Fibroblast of lung (primary cell): ENCODE measurements at places on chromosomes 2 and 18. TPM values are rescaled to one million over a fixed set of nuclear protein-coding genes. Genes with fewer than 3 reads are reported as not detected.

DNA sequence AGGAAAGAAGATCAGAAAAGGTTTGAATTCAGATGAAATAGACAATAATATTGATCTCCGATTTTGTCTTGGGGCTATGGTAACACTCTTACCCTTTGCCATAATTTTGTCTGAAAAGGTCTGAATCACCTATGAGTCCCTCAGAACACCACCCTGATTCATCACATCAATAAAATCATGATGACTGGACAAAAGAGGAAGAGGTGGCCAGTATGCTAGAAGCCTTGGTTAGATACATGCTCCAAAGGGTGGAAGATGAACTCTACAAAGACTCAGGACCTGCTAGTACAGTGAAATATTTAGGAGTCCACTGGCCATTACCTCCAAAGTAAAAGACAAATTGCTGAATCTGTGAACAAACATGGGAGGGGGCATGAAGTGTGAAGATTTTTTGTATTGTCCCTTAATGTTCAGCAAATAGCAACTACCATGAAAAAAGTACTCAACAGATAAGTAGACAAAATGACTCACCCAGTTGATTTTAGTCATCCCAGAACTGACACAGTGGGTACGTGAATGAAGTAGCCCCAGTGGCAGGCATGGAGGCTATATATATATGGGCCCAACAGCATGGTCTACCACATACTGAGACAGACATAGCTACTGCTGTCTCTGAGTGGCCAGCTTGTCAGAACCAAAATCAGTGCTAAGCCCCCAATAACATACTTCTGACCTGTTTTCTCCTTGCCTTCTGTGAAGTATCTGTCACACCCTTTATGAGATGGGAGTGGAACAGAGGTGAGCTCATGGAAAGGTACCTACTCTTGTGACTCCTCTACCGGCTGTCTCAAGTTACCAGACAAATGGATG is 36.5 kb upstream of the GLS start:
- DNase-seq, result no peak
- H3K4me3 ChIP-seq, result no peak overlapping the region
- H3K36me3 ChIP-seq, result no peaks in the 10 kb centered on the region
- H3K27me3 ChIP-seq, result no peaks in the 10 kb centered on the region
- peaks cover 5% of the 10 kb centered on the region for H3K4me1 ChIP-seq

GRCh38 chr18:25360301-25360899 is 8.4 kb upstream of the ZNF521 start:
- no peaks in the 10 kb centered on the region for H3K4me1 ChIP-seq
- peak; percentile 21 for DNase-seq
- no peak overlapping the region for H3K27ac ChIP-seq
- no peak overlapping the region for H3K4me3 ChIP-seq
- H3K27me3 ChIP-seq, result no peaks in the 10 kb centered on the region

DNA sequence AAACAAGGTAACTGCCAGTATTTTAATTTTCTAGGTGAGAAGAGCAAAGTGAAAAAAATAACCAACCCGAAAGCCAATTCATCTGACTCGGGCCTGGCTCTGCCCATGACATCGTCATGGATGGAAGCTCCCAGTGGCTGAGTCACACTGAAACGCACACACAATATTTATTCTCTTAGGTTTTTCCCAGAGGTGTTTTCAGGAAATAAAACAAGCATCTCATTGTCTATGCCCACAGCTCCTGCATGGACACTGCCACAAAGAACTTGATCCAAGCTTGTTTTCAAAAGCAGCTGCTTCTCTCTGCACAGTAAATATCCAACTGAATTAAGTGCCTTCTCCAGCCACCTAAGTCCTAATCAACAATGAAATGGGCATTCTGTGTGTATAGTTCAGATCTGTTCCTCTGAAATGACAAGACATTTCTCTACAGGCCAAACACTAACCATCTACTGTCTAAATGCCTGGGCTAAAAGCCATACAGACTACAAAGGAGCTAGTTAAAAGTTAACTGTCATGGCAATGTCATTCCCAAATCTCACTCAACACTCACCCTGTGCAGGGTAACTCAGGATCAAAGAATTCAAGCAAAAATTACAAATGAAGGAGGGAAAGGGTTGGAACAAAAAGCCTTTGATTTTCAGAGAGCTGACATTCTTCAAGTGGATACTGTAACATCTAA is 62.9 kb downstream of the RPL31 start:
- no peaks in the 10 kb centered on the region for H3K36me3 ChIP-seq
- peaks cover 3% of the 10 kb centered on the region for H3K4me1 ChIP-seq
- no peak overlapping the region for H3K4me3 ChIP-seq
- DNase-seq, result peak; percentile 27
- no peaks in the 10 kb centered on the region for H3K27me3 ChIP-seq

- H3K27me3 ChIP-seq, result no peaks in the 10 kb centered on the region
- no peak overlapping the region for H3K27ac ChIP-seq
- no peak overlapping the region for H3K4me3 ChIP-seq
- DNase-seq, result peak; percentile 87
Measured at GRCh38 chr2:119647440-119648169, 31.4 kb upstream of the TMEM177 start.

DNA sequence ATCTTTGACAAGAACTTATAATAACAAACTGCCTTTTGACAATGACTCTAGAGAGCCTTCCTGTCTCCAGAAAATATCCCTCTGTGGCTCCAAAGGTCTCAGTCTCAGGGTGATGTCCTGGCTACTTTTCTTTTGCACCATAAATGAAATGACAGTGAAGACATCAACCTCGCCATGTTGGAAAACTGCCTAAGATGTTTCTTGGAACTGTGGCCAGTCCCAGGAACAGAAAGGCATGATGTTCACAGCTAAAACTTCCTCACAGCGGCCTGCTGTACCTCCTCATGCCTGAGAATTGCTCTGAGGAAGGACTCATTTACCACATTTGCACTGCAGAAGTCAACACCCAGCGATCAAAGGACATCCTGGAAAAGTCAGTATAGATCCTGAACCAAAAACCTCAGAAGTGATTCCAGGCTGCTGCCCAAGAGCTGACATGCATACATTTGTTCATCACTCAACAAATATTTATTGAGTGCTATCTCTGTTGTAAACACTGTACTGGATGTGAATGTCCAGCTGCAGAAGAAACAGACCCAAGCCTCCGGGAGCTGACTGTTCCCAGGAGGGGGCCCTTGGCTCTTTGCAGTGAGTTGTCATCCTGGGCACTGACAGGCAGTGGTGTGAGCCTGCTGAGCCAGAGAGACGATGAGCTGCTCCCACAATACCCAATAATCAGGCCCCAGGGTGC is 64.3 kb upstream of the ACSL3 start:
- H3K27ac ChIP-seq, result no peak overlapping the region
- DNase-seq, result peak; percentile 82
- H3K36me3 ChIP-seq, result no peaks in the 10 kb centered on the region
- peaks cover 9% of the 10 kb centered on the region for H3K4me1 ChIP-seq
- H3K27me3 ChIP-seq, result no peaks in the 10 kb centered on the region

DNA sequence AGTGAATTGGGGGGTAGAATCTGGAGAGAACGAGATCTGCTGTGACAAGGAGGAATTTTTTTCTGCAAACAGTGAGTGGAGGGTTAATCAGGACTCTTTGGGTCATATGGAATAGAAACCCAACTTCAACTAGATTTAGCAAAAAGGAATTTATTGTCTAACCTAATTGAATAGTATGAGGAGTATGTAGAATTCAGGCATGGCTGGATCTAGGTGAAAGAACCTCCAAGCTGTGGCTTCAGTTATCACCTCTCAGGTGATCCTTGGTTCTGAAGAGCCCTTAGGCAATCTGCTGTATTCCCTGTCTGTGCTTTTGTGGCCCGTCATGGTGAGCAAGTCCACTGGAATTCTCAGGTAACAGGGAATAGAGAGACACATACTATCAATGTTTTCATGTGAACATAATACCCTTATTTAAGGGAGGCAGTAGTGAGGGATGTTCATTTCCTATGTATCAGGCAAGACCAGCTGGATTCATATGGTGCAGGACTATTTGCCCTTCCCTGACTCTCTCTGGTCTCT is 164.7 kb downstream of the ALPK2 start:
- H3K27ac ChIP-seq, result no peak overlapping the region
- DNase-seq, result no peak
- H3K36me3 ChIP-seq, result no peaks in the 10 kb centered on the region
- no peaks in the 10 kb centered on the region for H3K27me3 ChIP-seq

- no peak overlapping the region for H3K27ac ChIP-seq
- no peaks in the 10 kb centered on the region for H3K27me3 ChIP-seq
- no peaks in the 10 kb centered on the region for H3K4me1 ChIP-seq
- DNase-seq, result no peak
- peaks cover 2% of the 10 kb centered on the region for H3K36me3 ChIP-seq
Measured at GRCh38 chr2:200461846-200462710, 47.8 kb downstream of the KCTD18 start.

DNA sequence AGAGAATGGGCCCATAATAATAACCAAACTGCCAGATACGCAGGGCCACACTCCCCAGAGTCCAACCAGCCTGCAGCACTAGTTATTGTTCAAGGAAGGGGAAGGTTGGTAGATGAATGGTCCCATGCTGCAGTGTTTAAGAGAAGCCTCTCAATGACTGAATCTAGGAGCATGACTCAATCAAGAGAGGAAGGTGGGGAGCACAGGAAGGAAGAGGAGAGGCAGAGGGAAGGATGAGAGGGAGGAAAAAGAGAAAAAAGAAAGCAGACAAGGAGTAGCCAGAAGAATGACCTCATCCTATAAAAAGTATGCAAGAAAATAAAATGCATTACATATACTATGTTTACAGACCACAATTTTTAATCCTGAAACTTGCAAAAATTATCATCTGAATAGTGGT is 174.5 kb downstream of the TCF4 start:
- H3K27me3 ChIP-seq, result no peaks in the 10 kb centered on the region
- H3K27ac ChIP-seq, result no peak overlapping the region
- H3K4me3 ChIP-seq, result no peak overlapping the region
- DNase-seq, result no peak

Gene INHBB
- 0.01 TPM in 1 of 2 replicates, not detected in the other for polyA plus RNA-seq

Gene LBX2
- 0.52 and 0.69 TPM in 2 replicates for polyA plus RNA-seq

Gene G6PC2
- polyA plus RNA-seq, result not detected in 2 replicates

Gene CPO
- polyA plus RNA-seq, result not detected in 2 replicates

Gene LIMS3
- polyA plus RNA-seq, result 0.08 and 0.71 TPM in 2 replicates

Gene C2orf80
- polyA plus RNA-seq, result not detected in 2 replicates

Gene CRYGC
- polyA plus RNA-seq, result not detected in 2 replicates

Gene PRKAG3
- 0.02 TPM in 1 of 2 replicates, not detected in the other for polyA plus RNA-seq

Gene ARID5A
- 4.1 and 5.2 TPM in 2 replicates for polyA plus RNA-seq

Gene FOXI3
- not detected in 2 replicates for polyA plus RNA-seq

Gene FOXD4L1
- polyA plus RNA-seq, result not detected in 2 replicates
